ENCODE measurements at places on chromosomes 4 and X. TPM values are rescaled to one million over a fixed set of nuclear protein-coding genes. Genes with fewer than 3 reads are reported as not detected.

COX18 gene
- total RNA-seq, result 11.7 TPM

FGF2 gene
- 15.7 TPM for total RNA-seq

TCP11X2 gene
- not detected for total RNA-seq

HDX gene
- total RNA-seq, result 2.9 TPM

FRG2 gene
- not detected for total RNA-seq

TEX13D gene
- not detected for total RNA-seq

All from upper lobe of left lung (tissue), 6 donors.